NCI-H1694 treated with DMSO at 0.1 percent for 48 hours (cell line): ENCODE measurements at places on chromosomes 2 and 18.

GRCh38 chr2:214389334-214389733 is 21.5 kb upstream of the VWC2L start:
- DNase-seq, result no peak

GRCh38 chr2:241091201-241091600 is 10.9 kb downstream of the MTERF4 start:
- no peak for DNase-seq

DNA sequence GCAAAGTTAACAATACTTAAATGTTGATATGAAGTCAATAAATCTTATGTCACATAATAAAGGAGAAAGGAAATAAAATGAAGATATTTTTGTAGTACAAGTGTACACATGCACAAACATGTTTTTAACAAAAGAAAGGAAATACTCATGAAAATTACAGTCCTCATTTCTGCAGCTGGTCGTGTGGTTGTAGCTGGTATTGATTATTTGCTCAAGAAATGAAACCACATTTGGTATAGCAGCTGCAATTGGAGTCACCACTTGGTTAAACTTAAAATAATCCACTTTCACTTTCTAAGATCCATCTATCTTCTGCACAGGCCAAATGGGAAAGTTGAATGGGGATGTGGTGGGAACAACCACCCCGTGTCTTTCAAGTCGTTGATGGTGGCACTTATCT is 580.5 kb upstream of the NRXN1 start:
- DNase-seq, result no peak

DNA sequence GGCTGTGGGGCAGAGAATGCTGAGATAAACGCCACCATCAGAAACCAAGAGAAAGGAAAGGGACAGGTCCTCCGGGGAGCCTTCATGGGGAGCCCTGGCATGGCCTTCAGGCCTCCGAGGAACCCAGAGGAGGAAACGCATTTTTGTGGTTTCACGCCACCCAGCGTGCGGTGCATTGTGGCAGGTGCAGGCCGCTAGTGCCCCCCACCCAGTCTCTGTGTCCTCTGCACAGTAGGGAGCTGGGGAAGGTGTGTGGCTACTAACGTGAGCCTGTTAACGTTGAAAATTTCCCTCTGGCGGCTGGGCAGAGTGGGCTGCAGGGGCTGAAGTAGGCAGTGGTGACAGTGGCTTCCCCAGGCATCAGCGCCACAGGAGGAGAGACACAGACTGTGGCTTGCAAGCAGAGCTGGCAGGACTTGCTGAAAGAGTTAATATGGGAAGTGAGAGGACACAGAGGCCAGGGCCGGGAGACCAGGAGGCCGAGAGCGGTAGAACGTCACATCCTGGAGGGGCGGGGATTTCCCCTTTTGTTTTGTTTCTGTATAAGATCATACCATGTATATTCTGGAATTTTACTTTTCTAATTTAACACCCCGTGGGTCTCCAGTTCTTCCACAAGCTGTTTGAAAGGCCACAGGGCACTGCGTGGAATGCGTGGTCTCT is 166.9 kb downstream of the GBX2 start:
- no peak for DNase-seq

- DNase-seq, result no peak
These were observed 954 bp downstream of the CCNT2 start for GRCh38 chr2:134919341-134920210.
